Parietal lobe (tissue), 2 donors: ENCODE measurements at places on chromosomes 7 and 10. TPM values are rescaled to one million over a fixed set of nuclear protein-coding genes. Genes with fewer than 3 reads are reported as not detected.

The OR2A7 gene
- total RNA-seq, result 0.94 TPM

The TACC2 gene
- 47.6 TPM for total RNA-seq

The ANLN gene
- total RNA-seq, result 23.5 TPM

The PDE6C gene
- total RNA-seq, result not detected

The OR2A12 gene
- not detected for total RNA-seq
